AG09309 (cell line): ENCODE measurements at places on chromosomes 1 and 21.

DNA sequence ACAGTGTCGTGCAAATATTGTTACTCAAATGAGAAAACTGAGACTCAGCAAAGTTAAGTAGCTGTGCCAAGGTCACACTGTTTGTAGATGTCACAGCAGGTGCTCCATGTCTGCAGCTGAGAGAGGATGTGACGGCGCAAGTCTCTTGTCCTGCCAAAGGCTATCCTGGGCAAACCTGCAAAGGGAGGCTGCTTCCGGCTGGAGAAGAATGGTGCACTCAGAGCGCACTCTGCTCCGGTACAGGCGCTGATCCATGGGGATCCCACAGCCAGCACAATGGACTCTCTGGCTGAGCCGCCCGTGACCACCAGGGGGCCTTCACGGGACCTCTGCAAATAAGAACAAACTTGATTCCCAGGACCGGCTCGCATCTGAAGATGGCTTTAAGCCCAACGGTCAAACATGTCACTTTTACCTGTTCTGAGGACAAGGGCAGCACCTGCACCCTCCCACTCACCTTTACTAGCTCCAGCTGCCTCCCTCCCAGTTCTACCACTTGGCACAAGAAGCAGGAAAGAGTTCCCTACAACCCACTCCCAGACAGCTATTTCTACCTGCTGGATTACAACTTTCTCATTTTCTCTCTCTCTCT lies 21.9 kb downstream of the RD3 start:
- peak; percentile 11 for DNase-seq

- no peak for DNase-seq
Measured at GRCh38 chr1:21268281-21269239, 21.7 kb downstream of the ECE1 start.

- DNase-seq, result no peak
Measured at GRCh38 chr1:235101558-235102258, 26.9 kb downstream of the TOMM20 start.

DNA sequence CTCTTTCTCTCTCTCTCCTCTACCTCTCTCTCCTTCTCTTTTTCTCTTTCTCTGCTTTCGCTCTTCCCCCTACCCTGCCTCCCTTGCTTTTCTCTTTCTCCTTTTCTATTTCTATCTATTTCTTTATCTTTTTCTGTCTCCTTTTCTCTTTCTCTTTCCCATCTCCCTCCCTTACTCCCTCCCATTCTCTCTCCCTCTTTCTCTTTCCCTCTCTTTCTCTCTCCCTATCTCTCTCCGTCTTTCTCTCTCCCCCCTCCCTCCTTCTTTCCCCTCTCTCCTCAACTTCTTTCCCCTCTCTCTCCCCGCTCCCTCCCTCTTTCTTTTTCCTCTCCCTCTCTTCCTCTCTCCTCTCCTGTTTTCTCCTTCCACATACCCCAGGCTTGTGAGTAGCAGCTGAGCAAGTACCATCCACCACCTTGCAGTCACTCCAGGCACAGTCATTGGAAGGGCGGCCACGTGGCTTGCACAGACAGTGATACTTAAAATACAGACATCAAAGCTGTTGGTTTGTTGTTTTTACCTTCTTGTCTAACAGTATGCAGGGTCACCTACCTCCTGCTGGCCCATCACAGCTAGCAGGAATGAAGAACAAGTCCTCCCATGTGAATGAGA lies 209.1 kb upstream of the COA6 start:
- DNase-seq, result no peak

- DNase-seq, result no peak
Measured at GRCh38 chr1:210264496-210265380, 32.1 kb downstream of the SERTAD4 start.
